ENCODE measurements at places on chromosomes 4 and X.

DNA sequence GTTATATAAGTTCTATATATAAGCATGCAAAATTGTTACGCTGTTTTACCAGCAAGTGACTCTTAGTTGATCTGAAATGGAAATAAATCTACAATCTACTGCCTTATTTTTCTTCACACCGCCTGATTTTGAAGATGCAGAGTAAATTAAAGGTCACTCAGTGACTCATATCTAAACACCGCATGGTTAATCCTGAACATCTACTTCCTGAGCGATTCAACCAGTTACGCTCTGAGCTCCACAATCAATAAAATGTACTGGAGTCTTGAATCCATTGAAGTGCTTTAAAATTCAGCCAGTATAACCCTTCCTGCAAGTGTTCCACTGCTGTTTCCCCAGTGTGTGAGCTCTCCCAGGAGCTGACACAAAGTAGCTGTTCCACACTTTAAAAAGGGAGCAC lies 192.8 kb downstream of the SLC7A11 start:
- no peak for DNase-seq

GRCh38 chr4:10736895-10737294 lies 52.3 kb upstream of the CLNK start:
- DNase-seq: no peak

DNA sequence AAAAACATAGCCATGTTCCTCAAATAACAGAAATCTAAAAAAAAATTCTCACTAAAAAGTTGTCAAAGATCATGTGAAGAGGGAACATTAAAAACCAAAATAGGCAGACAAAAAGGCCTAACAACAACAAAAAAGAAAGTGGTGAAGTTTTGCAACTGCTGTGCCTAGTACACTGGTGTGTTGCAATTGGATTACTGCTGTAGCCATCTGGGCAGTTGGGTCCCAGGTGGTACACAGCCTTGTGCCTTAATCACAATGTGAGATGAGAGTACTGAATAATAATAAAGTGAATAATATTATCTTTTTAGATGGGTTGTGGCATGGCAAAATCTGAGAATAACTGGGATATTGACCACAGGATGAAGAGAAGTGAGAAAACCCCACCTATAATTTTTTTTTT lies 12.0 kb downstream of the C4orf54 start:
- no peak for DNase-seq

DNA sequence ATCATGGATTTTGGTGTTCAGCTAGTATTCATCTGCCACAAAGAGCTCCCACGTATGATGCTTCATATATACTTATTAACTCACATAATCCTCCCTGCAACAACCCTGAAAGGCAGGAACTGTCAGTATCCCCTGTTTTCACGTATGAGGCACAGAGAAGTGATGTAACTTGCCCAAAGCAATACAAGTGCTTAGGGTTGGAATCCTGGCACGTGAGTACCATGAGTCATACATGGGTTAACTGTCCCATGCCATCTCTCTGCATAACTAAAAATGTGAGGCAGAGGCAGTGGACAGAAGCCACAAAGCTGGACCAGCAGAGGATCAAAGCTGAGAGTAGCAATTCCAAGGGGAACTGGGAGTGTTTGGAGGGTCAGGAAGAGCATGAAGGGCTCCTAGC lies 35.7 kb upstream of the EGFL6 start:
- no peak for DNase-seq

- no peak for DNase-seq
Measured at GRCh38 chr4:15776871-15777648, 1.1 kb upstream of the CD38 start.

DNA sequence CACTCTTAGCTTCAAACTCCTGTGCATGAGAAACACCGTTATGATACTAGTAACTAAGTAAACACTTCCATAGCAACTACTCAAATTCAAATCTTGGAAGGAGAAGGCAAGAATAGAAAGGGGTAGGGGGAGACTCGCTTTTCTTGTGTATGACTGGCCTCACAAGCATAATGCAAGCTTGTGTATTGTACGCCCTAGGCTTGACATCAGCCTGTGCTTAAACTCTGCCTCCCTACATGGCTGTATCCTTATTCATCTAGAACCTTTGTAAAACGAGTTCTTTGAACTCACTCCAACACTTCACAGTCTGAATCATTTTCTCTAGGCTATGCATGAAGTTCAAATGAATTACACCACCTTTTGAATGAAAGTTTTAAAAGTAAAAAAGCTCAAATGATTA lies 1071.2 kb upstream of the ADGRL3 start:
- no peak for DNase-seq

GRCh38 chrX:57595381-57595811 lies 3.6 kb downstream of the ZXDB start:
- peak; percentile 30 for DNase-seq

GRCh38 chr4:41358647-41359421 lies 102.1 kb downstream of the UCHL1 start:
- DNase-seq: no peak

DNA sequence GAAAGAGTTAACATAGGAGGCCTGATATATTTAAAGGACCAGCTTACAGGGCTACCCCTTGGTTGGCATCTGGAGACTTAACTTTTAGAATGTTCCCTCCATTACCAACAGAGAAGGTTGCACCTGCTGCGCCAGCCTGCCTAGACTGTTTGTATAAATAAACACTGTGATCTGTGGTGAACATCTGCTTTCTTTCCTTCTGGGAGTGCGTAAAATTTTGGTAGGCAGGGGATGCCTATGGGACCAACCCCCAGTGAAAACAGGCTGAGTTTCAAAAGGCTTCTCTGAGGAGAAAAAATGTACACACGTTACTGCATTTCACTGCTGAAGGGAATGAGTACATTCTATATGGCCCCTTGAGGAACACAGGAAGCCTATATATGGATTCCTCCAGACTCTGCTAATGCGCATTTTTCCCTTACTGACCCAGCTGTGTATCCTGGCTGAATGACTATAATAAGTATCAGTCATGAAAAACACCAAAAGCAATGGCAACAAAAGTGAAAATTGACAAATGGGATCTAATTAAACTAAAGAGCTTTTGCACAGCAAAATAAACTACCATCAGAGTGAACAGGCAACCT lies 13.8 kb downstream of the CENPC start:
- DNase-seq: no peak

- DNase-seq: no peak
Measured at GRCh38 chr4:72239487-72240116, 207.8 kb downstream of the NPFFR2 start.

DNA sequence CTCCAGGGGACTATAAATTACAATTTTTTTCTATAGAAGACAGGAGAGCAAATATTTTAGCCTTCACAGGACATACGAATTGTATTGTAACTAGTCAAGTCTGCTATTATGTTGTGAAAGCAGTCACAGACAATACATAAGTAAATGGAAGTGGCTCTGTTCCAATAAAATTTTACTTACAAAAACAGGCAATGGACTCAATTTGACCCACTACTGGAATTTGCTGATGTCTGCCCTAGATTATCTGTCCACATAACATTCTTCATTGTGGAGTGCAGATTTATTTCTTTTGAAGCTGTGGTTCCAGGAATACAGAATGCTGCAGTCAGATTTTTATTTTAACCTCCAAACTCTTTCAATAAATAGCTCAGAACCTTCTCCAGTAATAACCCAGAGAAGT lies 330.3 kb downstream of the PPP4R3C start:
- no peak for DNase-seq

DNA sequence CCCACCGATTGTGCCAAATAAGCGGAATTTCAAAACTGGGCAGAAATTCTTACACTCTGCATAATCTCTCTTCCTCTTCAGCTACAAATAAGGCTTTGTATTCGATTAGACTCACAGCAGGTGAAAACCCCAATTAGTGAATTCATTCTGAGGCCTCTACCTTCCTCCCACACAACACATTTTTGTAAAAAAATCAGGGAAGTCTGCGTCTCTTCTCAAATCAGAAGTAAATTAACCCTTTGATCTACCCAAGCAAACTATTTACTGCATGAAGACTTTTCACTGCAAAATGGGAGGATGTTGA lies 200.6 kb upstream of the FTHL17 start:
- DNase-seq: no peak

GRCh38 chr4:168440442-168441264 lies 39.6 kb downstream of the DDX60L start:
- DNase-seq: no peak

- no peak for DNase-seq
Measured at GRCh38 chrX:65828599-65828998, 161.1 kb downstream of the MSN start.

- no peak for DNase-seq
Measured at GRCh38 chr4:158962393-158962792, 140.5 kb upstream of the RAPGEF2 start.

GRCh38 chrX:28321286-28321685 lies 266.0 kb upstream of the IL1RAPL1 start:
- DNase-seq: no peak

DNA sequence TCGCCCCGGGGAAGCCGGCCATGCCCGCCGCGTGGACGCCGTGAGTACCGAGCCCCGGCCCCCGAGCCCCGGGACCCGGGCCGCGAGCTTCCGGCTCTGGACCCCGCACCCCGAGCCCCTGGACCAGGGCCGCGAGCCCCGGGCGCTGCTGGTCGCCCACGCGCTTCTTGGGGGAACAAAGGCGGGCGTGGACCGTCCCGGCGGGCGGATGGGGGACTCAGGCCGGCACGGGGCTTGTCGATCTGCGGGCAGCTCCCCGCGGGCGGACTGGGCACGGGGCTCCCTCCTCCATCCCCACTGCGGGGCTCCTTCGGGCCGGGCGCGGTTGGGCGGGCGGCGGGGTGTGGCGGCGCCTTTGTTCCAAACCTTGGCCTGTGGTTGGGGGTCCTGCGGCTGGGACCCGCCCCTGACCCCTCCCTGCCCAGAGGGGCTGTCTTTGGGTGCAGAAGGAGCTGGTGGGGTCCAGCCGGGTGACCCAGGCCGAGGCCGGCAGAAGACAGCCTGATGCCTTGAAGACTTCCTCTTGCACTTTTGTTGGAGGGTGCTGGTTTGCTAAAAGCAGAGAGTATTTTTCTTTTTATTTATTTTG lies 25.2 kb upstream of the ADD1 start:
- no peak for DNase-seq

- DNase-seq: no peak
Measured at GRCh38 chr4:8391071-8391470, 49.5 kb downstream of the ACOX3 start.

GRCh38 chr4:68346461-68346860 lies 3.4 kb downstream of the YTHDC1 start:
- DNase-seq: no peak

DNA sequence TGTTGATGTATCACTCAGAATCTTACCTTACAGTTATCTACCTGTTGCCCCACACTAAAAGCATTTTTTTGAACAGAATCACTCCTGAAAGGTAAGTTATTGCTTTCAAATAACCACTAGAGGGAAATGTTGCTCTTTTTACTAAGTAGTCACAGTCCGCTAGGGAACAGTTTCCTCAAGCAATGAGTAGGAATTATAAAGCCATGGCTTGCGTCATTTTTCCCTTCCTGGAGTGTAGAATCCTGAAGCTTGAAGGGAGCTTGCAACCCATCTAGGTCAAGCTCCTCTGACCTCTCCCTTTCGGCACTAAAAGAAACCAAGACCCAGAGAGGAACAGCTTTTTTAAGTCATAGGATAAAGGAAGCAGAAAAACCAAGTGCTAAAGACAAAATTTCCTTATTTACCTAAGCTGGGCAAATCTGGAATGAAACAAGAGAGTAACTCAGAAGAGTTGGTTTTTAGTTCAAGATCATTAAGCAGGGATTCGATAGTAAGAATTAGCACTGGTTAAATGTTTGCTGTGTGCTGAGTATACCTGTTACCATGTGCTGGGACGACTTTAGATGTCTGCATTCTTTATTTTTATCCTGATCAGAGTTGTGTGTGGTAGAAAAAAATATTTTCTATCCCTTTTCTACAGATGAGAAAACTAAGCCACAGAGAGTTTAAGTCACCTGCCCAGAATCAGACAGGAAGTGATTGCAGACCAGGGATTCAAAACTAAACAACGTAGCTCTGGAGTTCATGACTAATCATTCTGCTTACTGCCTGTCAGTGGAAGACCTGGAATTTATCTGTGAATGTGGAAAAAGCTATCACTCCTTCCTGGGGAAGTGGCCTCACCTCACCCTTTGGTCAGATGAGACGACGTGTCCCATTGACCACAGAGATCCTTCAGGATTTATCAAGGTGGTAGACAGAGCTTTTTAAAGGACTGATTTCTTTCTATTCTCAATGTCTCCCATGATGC lies 631.5 kb downstream of the RAB28 start:
- DNase-seq: peak; percentile 1

- DNase-seq: no peak
Measured at GRCh38 chr4:151855747-151856146, 94.9 kb upstream of the GATB start.

- DNase-seq: no peak
Measured at GRCh38 chrX:106481341-106481740, 130.4 kb upstream of the RADX start.

DNA sequence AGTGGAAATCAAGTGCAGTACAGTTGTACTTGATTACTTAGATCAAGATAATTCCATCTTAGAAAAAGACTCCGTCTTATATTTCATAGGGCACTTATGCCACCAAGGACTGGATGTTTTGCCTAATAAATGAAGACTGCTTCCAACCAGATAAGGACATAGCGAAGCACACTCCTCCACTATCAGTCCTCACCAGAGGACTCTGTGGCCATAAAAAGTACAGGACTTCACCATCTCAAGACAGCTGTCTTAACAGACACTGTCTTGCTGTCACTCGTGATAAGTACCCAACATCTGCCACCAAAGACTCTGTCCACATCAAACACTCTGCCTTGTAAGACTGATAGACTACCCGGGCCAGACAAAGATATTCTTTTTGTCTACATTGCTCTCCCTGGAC lies 352.0 kb downstream of the TRAM1L1 start:
- no peak for DNase-seq

DNA sequence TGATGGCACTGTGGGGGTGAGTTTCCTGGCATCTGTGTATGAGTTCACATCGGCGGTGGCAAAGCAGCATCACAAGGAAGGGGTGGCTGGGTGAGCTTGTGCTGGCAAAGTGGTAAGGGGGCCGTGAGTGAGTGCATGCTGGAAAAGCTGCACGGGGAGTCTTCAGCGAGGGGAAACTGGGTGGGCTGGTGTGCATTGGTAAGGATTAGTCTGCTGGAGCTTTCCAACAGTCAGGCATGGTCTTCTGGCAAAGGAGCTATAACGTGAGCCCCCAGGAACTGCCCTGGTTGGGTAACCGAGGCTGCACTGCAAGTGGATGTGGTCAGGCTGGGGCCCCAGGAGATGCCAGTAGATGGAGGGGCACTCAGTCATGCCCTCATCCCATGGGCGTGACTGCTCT lies 30.7 kb downstream of the ADAM29 start:
- DNase-seq: no peak

- no peak for DNase-seq
Measured at GRCh38 chr4:67907650-67908049, 23.8 kb upstream of the TMPRSS11D start.

- no peak for DNase-seq
Measured at GRCh38 chr4:79175716-79176115, 150.1 kb downstream of the NAA11 start.

Data from natural killer cell (primary cell).